Activated T-helper 1 cell treated with anti-CD3 and anti-CD28 coated beads, Interleukin-2, amount 50 U/mL, for 16 hours (primary cell): ENCODE measurements at places on chromosomes 5 and 9.

DNA sequence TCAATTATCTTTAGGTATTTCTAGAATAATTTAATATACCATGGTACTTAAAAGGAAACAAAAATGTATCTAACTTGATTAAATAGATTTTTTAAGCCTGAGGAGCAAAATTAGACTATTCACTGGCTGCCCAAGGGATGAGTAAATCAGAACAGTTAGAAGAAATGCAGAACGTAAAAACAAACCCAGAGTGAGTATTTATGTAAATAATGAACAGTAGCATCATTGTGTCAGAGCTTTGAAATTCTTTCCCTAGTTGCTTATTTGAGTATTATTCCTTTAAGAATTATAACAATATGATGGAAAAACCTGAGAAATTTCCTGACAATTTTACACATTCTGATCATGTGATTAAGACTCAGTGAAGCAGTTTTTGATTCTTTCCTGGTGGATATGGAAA is 200.9 kb downstream of the GDNF start:
- DNase-seq: no peak

DNA sequence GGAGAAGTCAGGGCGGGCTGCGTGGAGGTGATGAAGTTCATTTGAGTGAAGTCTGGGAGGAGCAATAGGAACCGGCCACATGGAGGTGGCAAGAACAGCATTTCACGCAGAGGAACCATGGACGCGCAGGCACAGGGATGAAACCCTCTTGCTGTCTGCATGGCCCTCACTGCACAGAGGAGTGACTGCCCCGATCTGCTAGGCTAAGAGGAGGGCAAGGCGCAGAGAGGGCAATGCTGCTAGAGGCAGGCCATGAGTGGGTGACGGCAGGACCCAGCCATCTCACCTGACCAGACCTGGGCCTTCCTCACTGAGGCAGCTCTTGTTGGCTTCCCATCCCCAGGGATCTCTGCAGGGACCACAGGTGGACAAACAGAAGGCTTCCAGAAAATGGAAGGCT is 90.3 kb downstream of the BARX1 start:
- DNase-seq: no peak

GRCh38 chr5:174555726-174556125 is 168.7 kb upstream of the MSX2 start:
- DNase-seq: no peak

GRCh38 chr5:53678981-53679660 is 118.7 kb downstream of the NDUFS4 start:
- DNase-seq: no peak

DNA sequence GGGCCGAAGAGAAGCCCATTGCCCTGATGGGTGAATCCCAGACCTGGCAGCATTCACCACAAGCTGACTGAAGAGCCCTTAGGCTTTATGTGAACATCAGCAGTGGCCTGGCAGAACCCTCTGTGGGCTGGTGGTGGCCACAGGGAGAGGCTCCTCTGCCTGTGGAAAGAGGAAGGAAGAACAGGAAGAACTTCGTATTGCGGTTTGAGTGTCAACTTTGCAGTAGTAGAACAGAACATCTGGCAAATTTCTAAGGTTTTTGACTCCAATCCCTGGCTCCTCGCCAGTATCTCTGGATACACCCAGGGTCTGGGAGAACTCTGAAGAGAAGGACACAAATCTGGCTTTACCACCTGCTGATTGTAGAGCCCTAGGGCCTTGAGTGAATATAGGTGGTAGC is 356.4 kb upstream of the GRAMD2B start:
- DNase-seq: no peak
